Activated T-cell treated with anti-CD3 and anti-CD28 coated beads for 48 hours (primary cell): ENCODE measurements at places on chromosomes 12 and 14.

GRCh38 chr12:129202109-129202814 is 349.0 kb downstream of the GLT1D1 start:
- DNase-seq, result no peak

DNA sequence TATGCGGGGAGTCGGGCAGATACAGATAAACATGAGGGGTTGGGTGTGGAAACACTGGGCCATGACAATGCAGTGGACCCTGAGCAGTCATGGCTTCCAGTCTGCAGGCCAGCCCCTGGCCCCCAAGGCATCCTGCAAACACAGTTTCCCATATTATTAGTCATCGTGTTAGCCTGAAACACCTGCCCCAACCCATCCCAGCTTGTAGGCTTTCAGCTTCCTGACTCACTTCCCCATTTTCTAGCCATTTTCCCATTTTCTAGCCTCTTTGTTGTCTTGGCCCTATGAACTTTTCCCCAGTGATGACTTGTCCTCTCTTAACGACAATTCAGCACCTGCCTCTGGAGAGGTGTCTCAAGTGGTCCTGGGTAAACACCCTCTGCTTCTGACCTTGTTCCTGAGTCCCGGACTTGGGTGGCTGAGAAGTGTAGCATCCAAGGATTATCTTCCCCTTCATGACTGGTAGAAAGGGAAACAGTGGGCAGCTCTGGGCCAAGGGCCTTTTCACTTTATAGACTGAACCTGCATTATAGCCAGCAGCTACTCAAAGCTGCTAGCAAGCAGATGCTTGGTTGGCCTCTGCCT is 4.3 kb upstream of the PGF start:
- no peak for DNase-seq

GRCh38 chr14:90699016-90699415 is 117.2 kb downstream of the TTC7B start:
- no peak for DNase-seq

- no peak for DNase-seq
Observed at GRCh38 chr12:57626111-57626920, 6.7 kb downstream of the B4GALNT1 start.

DNA sequence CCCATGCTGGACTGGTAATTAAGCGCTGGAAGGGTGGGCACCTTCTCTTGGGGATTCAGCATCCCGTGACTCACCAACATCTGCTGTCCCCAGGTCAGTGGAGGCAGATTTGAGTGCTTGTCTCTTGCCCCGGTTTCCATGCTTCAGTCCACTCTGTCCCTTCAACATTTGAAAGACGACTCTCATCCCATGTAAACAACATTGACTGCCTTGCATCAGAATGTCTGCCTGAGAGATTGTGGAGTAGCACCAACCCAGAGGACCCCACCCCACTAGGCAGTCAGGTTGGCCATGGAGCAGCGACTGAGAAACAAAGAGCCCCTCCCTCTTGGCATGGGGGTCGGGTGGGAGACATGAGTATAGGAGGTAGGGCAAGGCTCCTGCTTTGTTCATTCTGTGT is 4.9 kb upstream of the STAC3 start:
- no peak for DNase-seq

DNA sequence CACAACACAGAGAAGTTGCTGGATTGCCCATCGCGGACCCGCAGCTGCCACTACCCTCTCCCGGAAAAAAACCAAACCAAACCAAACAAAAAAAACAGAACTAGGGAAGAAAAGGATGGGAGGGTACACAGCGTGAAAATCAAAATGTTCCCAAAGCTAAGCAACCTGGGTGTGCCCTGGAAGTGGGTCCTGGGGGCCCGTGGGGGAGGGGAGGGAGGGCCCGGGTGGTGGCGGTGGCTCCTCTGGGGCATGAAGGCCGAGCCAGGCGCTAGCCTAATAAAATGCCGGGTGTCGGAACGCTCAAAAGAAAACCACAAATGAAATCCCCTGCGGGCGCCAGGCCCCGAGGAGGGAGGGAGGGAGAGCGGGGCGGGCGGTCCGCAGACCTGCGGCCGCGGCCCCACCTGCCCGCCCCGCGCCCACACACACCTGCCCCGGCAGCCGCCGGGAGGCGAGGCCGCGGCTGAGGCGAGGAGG is 787 bp downstream of the HECTD4 start:
- peak; percentile 35 for DNase-seq

- no peak for DNase-seq
Observed at GRCh38 chr12:29229158-29229505, 80.1 kb downstream of the FAR2 start.

DNA sequence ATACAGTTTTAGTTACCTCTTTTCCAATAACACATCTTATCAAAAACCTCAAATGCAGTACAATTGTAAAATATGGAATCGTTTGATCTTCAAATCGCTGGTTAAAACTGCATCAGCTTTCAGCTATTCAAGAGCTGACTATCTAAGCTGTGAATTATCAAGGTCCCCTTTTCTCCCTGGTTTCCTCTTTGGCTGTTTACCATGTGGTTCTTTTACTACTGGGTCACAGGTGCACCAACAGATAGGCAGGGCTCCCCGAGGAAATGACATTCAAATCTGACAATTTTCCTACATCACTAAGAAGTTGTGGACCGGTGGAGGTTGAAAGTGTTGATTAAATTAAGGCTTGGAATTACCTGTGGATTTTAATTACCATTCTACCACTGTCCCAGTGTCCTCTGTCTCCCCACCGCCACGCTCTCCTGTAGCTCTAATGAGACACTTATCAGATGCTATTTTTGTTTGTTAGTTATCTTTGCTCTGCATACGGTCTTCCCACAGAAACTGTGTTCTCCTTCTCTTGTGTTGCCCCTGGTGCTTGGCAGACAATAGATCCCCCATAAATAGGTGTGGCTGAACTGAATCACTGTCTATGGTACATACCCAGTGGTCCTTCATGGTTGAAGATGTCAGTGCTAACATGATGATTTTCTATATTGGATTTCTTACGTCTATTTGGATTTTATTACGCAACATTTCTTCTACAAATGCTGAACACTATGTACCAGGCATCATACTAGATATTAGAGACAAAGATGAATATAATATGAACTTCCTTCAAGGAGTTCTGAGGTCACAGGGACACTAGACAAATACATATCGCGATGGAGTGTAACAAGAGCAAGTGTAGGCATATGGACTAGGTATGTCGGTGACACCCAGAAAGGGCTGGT is 20.9 kb upstream of the PLXNC1 start:
- DNase-seq, result no peak

DNA sequence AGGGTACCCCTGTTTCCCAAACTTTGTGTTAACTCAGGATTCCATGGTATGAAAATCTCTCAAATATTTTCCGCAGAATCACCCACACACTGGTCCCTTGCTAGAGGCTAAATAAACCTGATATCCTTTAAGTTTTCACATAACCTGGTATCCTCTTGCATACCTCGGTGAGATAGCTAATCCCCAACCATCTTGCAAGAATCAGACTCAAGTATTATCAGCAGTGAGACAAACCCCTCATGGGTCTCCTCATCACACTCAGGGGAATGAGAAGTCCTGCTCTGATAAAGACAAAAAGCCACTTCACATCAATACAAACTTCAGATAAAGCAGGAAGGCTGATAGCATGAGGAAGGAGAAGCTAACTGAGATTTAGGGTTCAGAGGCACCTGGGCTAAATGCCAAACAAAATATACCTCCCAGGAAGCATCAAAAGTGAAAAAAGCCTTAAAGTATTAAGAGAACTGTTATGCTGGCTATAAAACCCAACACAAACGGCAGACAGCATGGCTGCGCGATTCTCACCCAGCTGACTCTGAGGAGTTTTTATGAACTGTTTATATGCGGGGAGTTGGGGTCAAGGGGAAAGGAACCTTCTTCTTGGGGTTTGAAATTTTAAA is 96.5 kb downstream of the FOXN3 start:
- DNase-seq, result no peak

DNA sequence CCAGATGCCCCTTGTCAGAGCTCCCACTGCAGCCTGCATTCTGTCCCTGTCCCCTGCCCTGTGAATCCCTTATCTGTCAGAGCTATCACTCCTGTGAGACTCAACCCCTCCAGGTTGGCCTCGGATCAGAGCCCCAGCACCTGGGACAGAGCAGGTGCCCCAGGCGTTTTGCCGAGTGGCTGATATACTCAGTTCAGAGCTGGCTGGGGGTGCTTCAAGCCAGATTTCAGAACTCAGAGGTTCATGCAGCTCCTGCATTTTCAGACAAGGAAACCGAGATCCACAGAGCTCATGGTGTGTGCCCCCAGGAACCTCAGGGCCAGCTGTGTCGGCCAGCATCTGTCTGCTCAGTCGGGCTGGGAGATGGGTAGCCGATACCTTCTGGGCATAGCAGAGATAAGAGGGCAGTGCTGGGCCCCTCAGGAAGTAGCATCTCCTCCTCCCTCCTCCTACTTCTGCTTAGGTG is 228.0 kb upstream of the RTL1 start:
- no peak for DNase-seq

GRCh38 chr12:129750421-129750820 is 153.4 kb downstream of the TMEM132D start:
- DNase-seq, result no peak

- peak; percentile 22 for DNase-seq
Observed at GRCh38 chr12:122836027-122836921, 1.0 kb downstream of the HIP1R start.

DNA sequence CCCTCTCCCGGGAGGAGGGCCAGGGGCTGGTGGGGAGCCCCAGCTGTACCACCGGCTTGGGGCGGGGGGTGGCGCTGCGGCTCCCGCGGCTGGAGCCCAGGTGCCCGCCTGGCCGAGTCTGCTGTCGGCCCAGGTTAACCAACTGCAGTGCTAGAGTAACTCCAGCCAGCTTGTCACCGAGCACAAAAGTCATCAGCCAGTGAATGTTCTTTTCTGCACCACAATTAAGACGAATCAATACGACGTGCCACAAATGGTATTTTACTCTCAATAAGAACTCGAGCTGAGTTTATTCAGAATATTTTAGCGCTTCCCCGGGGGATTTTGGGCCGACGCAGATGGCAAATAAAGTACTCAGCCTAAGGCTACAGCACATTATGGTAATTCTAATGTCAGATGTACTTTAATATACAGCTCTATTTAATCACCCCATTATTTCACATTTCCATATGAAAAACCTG is 83.2 kb downstream of the BCL11B start:
- DNase-seq, result peak; percentile 53

DNA sequence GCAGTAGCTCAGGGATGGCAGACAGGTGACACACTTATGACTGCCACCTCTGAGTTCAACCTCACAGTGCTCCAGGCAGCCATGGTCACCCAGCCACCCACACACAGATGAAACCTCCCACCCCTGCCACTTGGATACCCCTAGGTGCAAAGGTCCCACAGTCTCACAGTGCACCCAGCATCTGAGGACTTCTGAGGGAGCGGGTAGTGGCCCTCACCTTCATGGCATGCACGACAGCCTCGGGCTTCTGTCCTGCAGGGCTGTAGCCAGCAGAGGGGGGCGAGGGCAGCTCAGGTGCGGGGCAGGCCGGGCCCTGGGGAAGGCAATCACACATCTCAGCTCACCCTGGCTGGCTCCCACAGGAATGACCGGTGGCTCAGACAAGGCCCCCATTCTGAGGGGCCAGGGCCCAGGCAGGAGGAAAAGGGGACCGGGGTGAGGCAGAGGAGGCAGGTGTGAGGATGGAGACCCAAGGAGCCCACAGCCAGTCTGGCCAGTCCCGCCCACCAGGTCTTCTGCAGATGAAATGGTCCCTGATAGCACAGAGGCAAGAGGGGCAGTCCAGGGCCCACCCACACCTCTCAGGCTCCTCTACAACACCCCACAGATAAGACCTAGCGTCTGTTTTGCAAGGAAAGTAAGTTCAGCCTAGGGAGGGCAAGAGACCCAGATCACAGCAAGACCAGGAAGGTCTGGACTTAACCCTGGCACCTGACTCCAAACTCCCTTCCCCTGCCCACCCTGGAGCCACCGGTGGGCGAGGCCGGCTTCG is 35.8 kb downstream of the CCNK start:
- DNase-seq, result no peak

DNA sequence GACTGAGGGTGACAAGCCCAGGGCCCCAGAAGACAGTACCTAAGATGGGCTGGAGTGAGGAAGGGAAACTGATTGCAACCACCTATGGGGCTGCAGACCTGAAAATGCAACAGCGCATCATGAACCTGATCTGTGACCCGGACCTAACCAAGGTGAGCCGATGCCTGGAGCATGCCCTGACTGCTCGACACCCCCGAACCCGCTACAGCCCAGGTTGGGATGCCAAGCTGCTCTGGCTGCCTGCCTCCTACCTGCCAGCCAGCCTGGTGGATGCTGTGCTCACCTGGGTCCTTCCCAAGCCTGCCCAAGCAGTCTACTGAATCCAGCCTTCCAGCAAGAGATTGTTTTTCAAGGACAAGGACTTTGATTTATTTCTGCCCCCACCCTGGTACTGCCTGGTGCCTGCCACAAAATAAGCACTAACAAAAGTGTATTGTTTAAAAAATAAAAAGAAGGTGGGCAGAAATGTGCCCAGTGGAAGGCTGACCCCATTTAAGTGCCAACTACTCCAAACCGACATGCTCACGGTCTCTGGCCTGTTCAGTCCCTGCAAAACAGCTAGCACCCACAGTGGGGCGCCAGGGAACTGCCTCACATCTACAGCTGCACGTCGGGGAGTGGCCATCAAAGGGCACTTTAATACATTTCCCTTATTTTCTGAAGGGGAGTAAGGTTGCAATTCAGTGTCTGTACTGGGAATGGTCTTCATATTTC is 4.2 kb downstream of the RDH5 start:
- DNase-seq, result peak; percentile 61
